ENCODE measurements at places on chromosomes 7 and 10.
A peak's percentile ranks its signal among the peaks of the same experiment; 100 is the strongest.

GRCh38 chr7:28815928-28816373, 142.2 kb downstream of the TRIL start:
- no peak for DNase-seq

GRCh38 chr10:23362879-23363792, 18.5 kb upstream of the C10orf67 start:
- no peak for DNase-seq

- no peak for DNase-seq
Observed at GRCh38 chr10:16992611-16993119, 136.9 kb downstream of the CUBN start.

- DNase-seq, result no peak
Observed at GRCh38 chr7:22842383-22842941, 19.8 kb upstream of the TOMM7 start.

DNA sequence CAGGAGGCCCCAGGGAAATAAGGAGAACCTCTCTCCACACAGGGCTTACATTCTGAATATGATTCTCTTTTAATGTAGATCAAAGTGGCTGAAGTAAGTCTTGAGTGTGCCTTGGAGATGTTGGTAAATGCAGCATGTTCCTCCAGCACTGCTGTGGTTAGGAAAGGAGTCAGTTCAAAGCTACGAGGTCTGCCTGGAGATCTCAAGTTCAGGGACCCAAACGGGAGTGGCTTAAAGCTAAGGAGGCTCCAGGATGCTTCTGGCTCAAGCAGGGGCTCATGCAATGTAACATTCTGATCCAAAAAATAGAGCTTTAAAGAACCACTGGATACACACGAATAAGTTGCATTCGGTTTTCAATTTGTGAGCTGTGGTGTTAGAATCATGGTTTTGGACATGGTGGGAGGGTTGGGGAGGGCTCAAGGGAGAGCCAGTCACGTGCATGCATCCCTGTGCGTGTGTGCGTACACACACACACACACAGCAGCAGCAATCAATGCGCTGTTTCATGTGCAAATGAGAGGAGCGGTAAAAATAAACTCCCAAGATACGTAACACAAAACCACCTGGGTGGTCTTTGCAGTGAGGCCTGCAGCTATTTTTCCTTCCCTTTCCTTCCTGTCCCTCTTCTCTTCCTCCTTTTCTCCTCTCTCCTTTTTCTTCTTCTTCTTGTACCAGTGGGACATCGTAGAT, 70.5 kb downstream of the AOAH start:
- peak; percentile 38 for DNase-seq

GRCh38 chr7:151833691-151834090, 43.2 kb downstream of the PRKAG2 start:
- DNase-seq, result peak; percentile 14

GRCh38 chr7:51009716-51010496, 227.2 kb upstream of the GRB10 start:
- no peak for DNase-seq

- DNase-seq, result peak; percentile 52
Observed at GRCh38 chr7:91618776-91619765, 261.4 kb downstream of the MTERF1 start.

DNA sequence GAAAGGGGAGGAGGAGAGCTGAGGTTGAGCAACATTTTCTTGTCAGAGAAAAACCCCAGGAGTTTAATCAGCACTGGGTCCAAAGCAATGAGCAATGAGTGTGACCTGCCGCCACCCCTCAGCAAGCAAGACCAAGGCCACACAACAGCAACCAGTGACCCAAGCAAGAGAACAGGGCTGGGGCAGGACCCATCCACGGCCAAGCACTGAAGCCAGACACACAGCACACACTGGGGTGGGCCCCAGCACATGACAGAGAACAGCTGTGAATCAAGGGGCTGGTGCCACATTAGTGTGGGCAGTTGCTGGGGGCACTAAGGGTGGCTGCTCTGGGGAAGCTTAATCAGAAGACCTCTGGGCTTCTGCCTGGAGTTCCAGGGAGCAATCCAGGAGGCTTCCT, 16.2 kb downstream of the TMEM72 start:
- DNase-seq, result no peak

DNA sequence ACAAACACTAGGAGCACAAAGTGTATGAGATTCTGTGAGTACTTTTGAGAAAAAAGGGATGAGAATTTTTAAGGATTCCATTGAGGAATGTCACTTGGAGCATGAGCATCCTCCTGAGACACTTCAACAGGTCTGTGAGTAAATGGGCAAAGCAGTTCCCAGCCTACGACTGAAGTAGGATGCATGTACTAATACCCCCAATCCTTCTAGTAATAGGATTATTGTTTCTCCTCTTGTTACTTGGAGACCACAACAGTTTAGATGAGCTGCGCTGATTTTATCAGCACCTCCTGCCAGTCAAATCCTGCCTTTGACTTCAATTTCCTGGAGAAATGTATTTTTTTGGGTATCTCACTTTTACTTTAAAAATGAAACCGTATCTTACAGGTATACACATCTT, 820 bp downstream of the BBS9 start:
- DNase-seq, result peak; percentile 29

DNA sequence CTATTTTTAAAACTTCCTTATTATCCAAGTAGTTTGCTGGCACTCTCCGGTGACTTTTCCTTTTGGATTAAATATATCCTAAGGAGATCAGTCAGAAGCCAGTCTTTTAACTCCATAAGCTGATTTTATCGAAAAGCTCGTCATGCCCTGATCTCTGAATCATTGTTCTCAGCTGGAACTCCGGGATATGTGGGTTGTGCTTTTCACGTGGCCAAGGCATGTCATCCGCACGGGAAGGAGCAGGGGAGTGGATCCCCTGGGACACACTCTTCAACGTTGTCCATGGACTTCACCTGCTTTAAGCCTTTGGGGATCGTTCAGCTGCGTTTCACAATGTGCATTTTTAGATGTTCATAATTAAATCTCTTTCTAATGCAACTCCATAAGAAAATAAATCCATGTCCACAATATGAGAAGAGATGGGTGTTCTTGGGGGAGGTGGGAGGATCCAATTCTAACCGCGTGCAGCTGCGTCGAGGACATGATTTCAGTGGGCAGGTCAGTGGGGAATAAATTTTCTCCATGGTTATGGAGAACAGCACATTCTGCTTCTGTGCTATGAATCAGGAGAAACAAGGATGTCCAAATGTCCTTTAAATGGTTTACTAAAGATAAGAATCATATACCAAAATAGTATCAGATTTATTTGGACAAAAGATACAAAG, 229.5 kb upstream of the ADARB2 start:
- DNase-seq, result no peak

DNA sequence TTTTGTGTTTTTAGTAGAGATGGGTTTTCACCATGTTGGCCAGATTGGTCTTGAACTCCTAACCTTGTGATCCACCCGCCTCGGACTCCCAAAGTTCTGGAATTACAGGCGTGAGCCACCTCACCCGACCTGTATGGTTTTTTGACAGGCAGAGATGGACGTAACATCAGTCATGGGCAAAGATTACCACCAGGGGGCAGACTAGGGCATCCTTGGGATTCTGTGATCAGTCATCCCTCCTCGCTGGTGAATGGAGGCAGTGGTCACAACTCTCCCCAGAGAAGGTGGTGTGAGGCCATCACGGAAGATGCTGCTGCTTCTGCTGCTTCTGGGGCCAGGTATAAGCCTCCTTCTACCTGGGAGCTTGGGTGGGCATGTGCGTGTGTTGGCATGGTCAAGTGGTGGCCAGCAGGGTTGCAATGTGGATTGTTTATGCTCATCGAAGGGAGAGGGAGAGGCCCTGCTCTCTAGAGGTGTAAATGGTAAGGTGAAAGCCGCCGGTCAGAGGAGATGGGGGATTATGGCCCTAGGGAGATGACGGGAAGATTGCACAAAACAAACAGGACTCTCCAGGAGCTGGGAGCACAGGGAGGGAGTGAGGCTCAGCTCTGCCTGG, 122.7 kb upstream of the PRSS1 start:
- DNase-seq, result peak; percentile 80

- no peak for DNase-seq
Observed at GRCh38 chr10:108014902-108015177, 850.3 kb upstream of the SORCS1 start.

- no peak for DNase-seq
Observed at GRCh38 chr7:95921543-95921942, 149.2 kb downstream of the DYNC1I1 start.

DNA sequence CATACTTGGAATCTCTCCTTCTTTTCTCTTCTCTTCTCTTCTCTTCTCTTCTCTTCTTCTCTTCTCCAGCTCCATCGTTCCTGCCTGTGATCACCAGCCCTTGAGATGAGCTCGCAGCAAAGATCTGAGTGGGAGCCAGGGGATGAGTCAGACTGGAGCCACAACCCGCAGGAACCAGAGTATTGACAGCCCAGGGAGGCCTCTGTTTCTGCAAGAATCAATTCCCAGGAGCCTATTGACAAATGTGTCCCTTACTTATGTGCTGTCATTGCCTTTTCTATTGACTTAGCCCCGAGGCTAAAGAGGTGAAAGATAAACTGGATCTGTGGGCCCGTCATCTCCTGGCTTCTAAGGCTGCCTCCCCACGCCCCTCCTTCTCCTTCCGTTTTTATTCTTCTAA, 13.1 kb upstream of the HABP2 start:
- no peak for DNase-seq

GRCh38 chr7:116952635-116953371, 498 bp upstream of the ST7 start:
- DNase-seq, result peak; percentile 53

DNA sequence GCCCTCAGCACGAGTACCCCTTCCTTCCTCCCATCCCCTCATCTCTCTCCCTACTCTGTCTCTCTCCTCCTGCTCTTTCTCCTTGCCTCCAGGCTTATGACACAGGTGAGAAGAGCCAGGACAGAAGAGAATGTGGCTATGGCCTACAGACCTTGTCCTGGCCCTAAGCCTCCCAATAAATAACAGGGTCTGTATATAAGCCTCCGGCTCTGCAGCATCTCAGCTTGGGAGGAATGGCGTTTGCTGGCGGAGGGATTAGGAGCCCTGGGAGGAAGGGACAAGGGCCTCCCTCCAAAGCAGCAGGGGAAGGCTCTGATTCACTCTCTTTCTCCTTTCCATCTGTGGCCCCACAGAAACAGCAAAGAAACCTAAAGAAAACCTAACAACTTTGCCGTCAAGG, 45.8 kb downstream of the COL13A1 start:
- DNase-seq, result peak; percentile 62

DNA sequence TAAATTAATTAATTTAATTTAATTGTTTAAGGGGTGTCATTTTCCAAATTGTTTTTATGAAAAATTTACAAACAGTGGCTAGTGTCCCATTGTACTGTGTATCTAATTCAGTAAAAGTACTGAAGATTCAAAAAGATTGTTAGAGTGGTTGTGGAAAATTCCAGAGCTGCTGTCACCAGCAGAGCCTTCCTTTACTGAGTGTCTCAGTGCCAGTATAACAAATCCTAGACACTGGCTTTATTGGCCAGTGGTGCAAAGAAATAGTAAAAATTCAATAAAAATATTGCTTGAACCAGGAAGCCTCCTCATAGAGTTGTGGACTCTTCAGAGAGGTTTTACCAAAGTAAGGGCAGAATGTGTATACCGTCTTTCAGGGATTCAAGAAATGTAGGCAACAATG, 23.1 kb upstream of the HERPUD2 start:
- no peak for DNase-seq

- DNase-seq, result no peak
Observed at GRCh38 chr10:20473023-20473760, 423.9 kb downstream of the NEBL start.

DNA sequence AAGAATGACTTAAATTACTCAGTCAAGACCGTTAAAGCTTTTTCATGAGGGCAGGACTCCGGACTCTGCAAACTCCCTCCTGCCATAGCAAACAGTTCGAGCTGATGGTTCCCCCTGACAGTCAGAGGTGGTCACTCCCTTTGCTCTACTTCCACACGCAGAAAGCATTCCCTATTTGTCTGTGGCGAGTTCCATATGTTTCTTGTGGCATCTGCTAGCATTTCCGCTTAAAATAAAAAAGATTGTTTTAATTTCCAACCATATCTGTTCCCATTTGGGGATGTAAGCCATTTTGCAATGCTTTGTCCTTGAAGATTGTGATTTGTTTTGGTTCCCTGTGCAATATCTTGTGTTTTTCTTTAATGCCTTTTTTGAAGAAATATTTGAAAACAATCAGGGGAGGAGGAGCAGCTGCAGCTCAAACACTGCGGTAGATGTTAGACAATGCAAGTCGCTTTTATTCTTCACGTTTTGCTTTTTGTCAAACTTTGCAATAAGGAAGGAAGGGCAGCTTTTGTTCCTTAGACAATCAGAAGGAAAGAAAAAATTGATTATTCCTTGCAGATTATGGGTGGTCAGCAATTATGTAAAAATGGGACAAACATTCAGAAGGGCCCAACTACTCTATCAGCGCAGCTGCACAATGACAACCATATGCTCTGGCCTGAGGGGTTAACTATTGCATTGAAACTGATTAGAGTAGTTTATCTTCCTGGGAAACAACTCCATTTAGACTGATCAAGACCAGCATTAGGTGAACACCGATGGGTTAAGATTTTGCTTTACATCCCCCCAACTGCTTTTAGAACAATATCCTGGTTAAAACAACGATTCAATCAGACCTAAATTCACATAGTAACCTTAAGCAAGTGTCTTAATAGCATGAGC, 425.8 kb upstream of the NRP1 start:
- no peak for DNase-seq

GRCh38 chr10:120583424-120584108, 126.5 kb downstream of the PLPP4 start:
- no peak for DNase-seq

DNA sequence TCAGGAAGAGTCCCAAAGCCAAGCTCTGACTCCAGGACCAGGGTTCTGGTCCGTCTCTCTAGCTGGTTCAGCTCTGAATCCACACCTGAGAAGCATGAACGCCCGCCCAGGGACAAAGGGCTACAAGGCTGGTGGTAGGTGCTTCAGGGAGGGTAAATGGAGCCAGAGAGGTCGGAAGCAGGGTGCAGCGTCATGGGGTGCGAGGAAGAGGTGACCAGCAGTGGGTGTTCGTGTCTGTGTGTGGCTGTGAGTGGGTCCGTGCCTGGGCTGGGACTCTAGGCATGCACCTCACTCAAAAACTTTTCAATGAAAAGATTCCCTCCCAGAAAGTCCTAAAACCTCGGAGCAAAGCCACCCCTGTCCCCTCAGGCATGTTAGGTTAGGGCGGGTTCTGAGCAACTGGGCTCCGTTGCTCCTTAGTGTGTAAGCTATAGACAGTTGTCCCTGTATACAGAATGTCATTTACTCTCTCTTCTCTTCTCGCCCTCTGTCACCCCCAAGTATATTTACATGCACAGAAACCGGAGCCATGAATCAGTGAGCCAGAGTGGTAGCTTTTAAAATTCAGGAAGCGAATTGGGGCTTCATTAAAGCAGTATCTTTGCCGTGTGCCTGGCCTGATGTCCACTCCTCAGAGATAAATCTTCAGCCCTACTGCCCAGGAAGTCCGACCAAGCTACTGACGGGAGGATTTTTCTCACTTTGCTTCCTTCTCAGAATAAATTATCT, 12.3 kb upstream of the GATA3 start:
- peak; percentile 27 for DNase-seq

DNA sequence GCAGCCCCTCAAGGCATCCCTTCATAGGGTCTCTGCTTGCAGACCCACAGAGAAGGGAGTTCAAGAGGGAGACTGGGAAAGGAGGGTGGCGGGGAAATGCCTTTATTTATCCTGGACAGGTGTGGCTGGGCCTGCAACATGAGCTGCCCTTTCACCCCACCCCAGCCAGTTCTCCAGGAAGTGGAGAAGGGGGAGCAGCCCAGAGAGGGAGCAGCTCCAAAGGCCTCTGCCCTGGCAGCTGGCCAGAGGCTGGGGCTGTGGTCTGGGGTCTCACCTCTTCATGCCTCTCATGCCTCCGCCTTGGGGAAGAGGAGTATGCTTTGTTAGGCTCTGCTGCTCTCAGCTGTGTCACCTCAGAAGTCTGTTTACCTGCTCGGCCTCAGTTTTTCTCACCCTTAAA, 3.1 kb downstream of the LDB3 start:
- no peak for DNase-seq

- DNase-seq, result no peak
Observed at GRCh38 chr10:20644421-20644820, 252.7 kb downstream of the NEBL start.
